ENCODE measurements at places on chromosomes 7 and 10. TPM values are rescaled to one million over a fixed set of nuclear protein-coding genes. Genes with fewer than 3 reads are reported as not detected.

GRCh38 chr10:15168291-15168785, at the start of gene NMT2:
Gene NMT2 (minus strand): TSS chr10:15168693. CDS start chr10:15168612, 81 bp downstream.
- peak; percentile 38 for DNase-seq

- DNase-seq: no peak
Measured at GRCh38 chr10:106919871-106920282, 244.6 kb downstream of the SORCS1 start.

- no peak for DNase-seq
Measured at GRCh38 chr10:69086001-69086509, 1.8 kb upstream of the SRGN start.

DNA sequence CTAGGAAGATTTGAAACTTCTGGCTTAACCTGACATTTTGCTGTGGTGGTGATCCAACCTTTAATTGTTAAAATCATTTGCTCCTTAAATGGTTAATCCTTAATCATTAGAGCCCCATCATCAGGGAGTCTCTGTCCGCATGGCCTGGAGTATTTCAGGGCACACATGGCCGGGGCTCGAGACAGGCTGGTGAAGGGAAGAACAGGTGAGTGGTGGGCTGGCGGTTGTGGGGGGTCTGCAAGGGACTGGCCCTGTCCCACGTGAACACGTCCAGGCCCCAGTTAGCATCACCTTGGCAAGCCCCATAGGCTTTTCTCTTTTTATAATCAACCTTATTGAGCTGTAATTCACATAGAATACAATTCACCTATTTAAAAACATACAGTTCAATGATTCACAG, 109.5 kb downstream of the DNAJB6 start:
- DNase-seq: no peak

The AUTS2 gene
- total RNA-seq: 3.2 TPM

The SSC4D gene
- total RNA-seq: 7.1 TPM

DNA sequence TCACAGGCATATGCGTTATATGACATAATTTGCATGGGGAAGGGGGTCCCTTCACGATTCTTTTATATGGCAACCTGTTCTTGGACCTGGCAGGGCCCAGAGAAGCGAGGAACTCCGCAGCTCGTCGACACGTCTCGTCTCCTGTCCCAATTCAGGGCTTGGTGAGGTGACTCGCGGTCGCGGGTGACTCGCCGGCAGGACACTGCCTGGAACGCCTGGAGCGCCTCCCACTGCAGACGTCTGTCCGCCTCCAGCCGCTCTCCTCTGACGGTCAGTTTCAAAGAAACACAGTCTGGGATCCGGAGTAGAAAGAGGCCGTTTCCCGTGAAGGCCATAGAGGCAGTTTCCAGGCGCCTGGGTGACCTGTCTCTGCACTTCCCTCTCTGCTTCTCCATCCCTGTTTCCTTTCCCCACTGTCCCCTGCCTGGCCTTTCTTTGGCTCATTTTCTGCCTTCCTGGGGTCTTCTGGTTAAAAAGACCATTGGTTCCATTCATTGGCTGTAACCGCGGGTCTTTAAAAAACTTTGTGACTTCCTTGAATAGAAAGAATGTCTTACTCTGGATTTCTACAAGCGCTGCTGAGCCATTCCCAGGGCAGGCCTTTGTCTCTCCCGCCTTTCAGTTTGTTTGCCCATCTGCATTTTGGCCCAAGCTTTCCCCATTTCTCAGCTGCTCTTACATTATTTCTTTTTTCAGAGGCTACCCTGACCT, 1.2 kb downstream of the UPP1 start:
- peak; percentile 21 for DNase-seq

DNA sequence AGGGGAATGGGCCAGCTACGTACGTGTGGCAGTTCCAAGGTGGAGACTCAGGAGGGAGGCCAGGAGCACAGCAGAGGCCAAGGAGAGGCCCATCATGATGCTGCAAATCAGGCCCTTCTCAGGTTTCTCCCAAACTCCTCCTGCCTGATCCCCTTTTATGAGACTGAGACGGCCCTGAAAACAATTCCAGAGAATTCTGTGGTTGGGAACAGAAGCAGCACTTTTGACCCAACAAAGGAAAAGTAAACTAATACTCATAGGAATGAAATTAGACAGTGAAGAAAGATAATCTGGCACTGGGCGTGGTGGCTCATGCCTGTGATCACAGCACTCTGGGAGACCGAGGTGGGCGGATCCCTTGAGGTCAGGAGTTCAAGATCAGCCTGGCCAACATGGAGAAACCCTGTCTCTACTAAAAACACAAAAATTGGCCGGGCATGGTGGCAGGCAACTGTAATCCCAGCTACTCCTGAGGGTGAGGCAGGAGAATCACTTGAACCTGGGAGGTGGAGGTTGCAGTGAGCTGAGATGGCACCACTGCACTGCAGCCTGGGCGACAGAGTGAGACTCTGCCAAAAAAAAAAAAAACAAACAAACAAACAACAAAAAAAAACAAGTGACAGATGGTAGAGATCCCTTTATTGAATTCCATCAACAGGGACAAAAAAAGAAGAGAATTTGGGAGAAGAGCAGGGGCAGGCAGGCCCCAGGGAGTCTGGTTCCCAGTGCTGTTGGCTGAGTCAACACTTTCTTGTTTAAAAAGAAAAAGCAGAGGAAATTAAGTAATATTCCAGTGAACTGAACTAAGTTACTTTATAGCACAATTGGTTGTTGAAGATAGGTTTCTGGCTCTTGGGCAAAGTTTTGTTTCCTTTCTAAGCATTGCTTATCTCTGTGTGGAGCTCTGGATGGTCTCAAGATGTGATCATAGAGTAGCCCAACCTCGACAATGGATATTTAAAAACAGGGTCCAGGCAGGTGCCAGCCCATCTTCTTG, at the start of gene CCL26:
Gene CCL26 (minus strand): TSS at position 131 of the 997 bp plus-strand sequence. CDS start 35 bp downstream, at position 96.
- DNase-seq: peak; percentile 42

The CRPPA gene
- total RNA-seq: 4.5 TPM

DNA sequence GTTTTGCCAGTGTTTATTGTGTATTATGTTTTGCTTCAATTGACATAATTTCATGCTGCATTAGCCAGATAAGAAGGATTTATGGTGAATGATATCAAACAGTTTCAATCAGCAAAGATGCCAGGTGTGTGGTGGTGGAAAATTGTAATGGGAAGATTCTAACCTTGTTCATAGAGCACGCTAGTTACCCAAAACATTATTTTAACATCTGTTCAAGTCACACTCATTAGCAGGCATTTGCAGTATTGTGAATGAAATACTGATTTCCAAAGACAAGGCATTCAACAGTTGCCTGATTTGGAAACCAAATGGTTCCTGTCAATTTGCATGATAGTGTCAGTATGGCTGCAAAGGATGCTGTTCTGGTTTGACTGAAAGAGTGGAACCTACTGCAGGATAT, 129.7 kb downstream of the EPC1 start:
- no peak for DNase-seq

DNA sequence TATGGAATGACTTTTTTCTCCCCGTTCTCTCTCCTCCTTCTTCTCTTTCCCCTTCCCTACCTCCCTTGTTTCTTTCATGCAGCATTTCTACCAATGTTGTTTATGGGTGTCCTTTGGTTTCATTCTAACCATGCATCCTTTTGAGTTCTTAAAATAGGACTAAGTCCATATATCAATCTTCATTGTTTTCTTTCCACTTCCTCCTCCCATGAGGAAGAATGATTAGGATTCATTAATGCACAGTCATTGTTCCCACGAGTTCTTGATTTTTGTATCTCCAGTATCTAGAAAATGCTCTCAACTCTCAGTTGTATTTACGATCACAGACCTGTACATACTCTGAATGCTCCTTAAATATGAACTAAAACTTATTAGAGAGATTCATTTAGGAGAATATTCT, 153.3 kb downstream of the LRRC4 start:
- DNase-seq: no peak

The GPR37 gene
- 4.2 TPM for total RNA-seq

GRCh38 chr10:30829901-30830300, 200.3 kb upstream of the LYZL2 start:
- DNase-seq: peak; percentile 50

GRCh38 chr10:48938281-48938680, 1.4 kb downstream of the LRRC18 start:
- DNase-seq: no peak

The PRRT4 gene
- total RNA-seq: not detected

The SPDYE1 gene
- not detected for total RNA-seq

The TMEM26 gene
- total RNA-seq: 0.10 TPM

All from renal cortical epithelial cell (primary cell).